ENCODE measurements at places on chromosomes 3 and 15. TPM values are rescaled to one million over a fixed set of nuclear protein-coding genes. Genes with fewer than 3 reads are reported as not detected.

- DNase-seq = no peak
These were observed 1.8 kb downstream of the CAMKV start for GRCh38 chr3:49867871-49868321.

DNA sequence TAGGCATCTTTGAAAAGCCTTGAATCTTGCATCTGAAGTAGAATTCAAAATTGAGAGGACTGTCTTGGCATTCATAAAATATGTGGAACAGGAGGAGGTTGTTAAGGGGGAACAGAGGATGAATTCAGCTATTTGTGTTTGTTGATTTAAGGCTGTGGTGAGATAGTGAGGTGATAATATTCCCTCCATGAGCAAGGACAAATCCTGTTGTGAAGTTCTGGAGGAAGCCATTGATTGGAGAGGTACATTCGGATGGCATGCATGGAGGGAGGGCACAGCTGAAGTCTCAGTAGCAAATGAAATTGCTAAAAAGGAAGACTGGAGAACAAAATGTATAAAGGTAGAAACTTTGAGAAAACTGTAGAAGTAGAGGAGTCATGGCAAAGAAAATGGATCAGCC, 443.8 kb downstream of the NLGN1 start:
- DNase-seq = no peak

- DNase-seq = peak; percentile 84
These were observed 36.3 kb upstream of the TMC3 start for GRCh38 chr15:81410318-81410753.

DNA sequence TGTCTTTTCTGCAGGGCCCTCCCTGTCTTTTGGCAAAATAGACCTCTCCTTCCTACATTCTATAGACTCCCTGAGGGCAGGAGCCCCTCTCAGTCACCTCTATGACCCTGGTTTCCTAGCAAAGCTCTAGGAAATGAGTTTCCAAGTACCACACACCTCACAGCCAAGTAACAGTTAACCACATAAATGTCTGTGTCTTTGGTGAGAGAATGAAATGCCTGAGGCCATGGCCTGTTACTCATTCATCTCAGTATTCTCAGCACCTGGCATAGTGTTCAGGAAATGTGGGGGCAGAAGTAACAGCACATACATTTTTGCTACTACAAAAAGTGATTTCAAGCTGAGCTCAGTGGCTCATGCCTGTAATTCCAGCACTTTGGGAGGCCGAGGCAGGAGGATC, 21.0 kb downstream of the RFT1 start:
- no peak for DNase-seq

The GHSR gene
- not detected for total RNA-seq

Measured in right cardiac atrium (tissue), 5 donors.